ENCODE measurements at places on chromosomes 4 and X.

DNA sequence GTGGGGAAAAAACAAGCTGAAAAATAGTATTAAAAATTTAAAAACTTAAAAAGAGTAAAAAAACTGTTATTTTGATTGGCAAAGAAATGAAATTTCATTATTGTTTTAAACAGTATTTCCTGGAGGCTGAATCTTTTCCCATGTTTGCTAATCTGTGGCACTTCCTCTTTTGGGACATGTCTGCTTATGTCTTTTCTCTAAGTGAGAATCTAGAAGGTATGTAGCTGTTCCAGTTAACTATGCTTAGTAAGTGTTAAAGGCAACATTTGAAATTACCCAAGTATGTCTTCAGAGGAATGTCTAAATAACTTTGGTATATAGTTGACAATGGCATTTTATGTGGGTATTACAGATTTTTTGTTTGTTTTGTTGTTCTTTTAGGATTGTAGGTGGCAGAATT, 81.6 kb upstream of the TBC1D9 start:
- no peak for DNase-seq

GRCh38 chr4:109764789-109765402, 35.0 kb upstream of the PLA2G12A start:
- DNase-seq, result no peak

GRCh38 chrX:136797787-136798186, 17.1 kb upstream of the ARHGEF6 start:
- no peak for DNase-seq

DNA sequence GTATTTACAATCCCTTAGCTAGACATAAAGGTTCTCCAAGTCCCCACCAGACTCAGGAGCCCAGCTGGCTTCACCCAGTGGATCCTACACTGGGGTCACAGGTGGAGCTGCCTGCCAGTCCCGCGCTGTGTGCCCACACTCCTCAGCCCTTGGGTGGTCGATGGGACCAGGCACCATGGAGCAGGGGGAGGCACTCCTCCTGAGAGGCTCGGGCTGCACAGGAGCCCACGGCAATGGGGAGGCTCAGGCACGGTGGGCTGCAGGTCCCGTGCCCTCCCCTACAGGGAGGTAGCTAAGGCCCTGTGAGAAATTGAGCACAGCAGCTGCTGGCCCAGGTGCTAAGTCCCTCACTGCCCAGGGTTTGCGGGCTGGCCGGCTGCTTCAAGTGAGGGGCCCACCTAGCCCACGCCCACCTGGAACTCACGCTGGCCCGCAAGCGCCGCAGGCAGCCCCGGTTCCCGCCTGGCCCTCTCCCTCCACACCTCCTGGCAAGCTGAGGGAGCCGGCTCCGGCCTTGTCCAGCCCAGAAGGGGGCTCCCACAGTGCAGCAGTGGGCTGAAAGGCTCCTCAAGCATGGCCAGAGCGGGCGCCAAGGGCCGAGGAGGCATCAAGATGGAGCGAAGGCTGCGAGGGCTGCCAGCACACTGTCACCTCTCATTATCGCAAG, 113.9 kb downstream of the PRDM5 start:
- DNase-seq, result no peak

DNA sequence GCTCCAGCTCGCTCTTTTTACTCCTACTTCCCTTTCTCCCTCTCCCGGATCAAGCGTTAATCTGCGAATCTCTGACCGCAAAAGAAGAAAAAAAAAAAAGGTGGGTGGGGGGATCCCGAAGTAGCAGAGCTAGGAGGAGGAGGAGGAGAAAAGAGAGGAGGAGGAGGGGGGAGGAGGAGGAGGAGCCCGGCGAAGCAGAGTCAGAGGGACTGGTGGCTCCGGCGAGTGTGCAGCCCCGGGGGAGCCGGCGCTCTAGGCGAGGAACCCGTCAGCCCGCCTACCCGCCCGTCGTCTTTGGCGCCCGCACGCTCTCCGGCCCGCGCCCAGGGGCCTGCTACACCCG, at the start of gene NHSL2:
TSS of gene NHSL2 (plus strand) at position 203 of the 343 bp plus-strand sequence.
- DNase-seq, result no peak

DNA sequence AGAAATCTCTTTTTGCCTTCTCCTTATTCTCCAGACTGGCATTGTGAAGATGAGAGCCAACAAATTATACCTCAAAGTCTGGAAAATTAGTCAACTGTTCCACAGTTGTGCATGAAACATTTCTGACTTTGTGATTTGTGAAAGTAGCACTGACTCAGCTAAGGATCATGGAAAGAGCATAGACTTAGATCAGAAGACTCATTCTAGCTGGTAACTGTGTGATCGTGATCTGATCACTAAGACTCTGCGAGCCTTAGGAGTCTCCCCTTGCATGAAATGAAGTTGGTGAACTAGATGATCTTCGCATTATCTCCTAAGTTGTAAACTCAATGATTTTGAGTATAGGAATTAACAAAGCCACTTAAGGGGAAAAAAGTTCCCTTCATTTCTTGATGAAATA, 668.1 kb downstream of the RPA4 start:
- no peak for DNase-seq

- no peak for DNase-seq
Measured at GRCh38 chrX:136291824-136292223, 8.9 kb upstream of the ADGRG4 start.

- no peak for DNase-seq
Measured at GRCh38 chr4:69025191-69025998, 70.9 kb upstream of the UGT2B7 start.

DNA sequence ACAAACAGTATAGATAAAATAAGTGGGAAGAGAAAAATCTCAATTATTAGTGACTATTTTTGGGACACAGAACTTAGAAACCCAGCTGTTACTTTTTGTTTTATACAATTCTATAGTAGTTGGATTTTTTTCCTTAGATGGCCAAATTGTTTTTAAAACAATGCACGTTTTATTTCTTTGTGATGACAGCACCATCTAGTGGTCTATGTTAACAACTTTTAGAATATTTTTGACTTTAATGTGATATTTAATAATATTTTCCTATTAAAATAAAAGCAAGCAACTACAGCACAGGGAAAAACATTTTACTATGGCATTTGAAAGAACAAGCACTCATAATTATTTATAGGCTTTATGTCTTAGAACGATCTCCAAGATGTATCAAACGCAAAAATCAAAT, 5.6 kb upstream of the SMIM31 start:
- DNase-seq, result no peak

- DNase-seq, result no peak
Measured at GRCh38 chr4:155444721-155445120, 68.0 kb upstream of the MAP9 start.

GRCh38 chrX:132231587-132231986, 12.3 kb upstream of the RAP2C start:
- DNase-seq, result no peak

- DNase-seq, result no peak
Measured at GRCh38 chr4:186036976-186037581, 31.9 kb upstream of the TLR3 start.

- DNase-seq, result peak; percentile 63
Measured at GRCh38 chrX:155070663-155070974, 317 bp downstream of the CMC4 start.

DNA sequence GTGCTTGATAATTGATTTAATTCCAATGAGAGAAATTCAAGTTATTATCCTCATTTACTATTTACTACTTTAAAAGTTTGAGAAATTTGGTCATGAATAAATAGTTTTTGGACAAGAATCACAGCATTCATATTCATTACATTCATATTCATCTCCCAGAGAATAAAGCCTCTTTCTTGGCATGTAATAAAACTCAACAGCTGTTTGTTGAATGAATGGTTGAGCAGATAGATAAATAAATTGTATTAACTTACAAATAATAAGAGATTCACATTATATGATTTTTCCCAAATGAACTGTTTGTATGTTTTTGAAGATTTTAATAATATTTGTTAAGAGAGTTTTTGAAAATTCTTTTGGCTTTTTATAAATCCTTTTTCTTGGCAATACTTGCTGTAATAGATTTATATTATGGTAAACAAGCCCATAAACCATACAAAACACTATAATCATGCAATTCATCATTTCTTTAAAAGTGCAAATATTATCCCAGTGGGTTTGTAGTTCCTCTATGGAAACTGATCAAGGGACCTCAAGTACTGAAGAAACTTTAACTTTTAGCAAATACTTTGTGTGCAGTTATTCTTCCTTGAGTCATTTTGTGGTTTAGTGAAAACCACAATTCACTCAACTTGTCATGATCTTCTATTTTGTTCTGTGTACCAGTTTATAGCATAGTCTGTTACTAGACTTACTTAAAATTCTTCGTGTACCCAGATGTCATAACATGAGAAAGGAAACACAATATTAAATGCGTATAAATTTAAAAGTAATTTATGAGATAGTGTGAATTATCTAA, 371.8 kb downstream of the ADGRL3 start:
- no peak for DNase-seq

DNA sequence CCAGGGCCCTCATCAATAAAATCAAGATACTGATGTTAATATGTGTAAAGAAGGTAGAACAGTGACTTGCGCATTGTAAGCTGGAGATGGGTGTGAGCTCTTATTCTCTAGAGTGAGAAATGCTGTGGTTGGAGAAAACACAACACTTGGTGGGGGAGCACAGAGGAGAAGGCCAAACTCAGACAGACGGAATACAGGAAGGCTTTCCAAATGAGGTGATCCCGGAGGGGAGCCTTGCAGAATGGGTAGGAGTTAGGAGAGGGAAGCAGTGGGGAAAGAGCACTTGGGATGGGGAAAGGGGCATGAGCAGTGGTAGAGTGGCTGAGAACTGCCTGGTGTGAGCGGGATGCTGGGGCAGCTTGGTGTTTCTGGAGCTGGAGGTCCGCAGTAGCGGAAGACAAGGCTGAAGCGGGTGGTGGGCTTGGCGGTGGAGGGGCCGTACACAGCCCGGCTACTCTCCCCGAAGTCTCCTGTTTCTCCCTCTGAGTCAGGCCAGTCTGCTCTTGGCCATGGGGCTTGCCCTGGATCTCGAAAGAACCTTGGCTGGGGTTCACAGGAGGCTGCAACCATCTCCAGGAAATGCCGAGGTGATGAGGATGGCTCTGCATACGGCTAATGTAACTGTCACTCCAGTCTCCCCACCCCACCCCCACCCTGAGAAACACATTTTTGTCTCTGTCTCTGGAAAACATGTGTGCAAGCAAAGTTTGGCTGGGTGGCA, 11.3 kb upstream of the PLAC1 start:
- DNase-seq, result no peak

- no peak for DNase-seq
Measured at GRCh38 chr4:100497791-100498190, 20.0 kb downstream of the EMCN start.

Measured in suprapubic skin (tissue), 4 donors.